ENCODE measurements at places on chromosomes 4 and X.

- no peak for DNase-seq
Observed at GRCh38 chr4:4248885-4249203, 821 bp upstream of the TMEM128 start.

- no peak for DNase-seq
Observed at GRCh38 chr4:104531390-104531789, 36.7 kb upstream of the CXXC4 start.

DNA sequence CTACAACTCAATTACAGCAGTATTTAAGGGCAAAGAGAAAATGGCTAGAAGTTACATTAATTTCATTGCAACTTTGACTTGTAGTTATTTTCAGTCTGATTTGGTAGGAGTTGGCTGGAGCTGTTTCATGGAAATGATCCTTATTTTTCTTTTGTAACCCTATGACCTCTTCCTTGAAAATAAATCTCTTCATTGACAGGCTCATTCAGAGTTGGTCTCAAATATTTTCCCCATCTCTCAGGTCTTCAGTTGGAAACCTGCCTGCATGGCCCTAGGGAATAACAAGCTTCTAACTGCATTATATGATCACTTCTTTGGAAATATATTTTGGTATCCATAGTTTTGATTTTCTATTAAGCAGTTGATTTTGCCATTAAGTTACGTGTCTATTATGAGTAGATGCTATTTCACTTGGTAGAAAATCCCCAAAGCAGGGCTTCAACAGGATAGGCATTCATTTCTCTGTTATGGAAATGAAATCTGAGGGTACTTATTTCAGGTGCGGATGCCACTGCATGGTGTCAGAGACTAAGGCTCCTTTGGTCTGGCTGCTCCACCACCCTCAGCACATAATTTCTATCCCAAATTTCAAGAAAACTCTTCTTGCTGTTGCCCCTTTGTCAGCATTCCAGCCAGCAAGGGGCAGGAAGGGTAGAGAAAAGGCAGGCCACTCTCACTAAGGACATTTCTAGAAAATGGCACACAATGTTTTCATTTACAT is 502.5 kb downstream of the SPRY1 start:
- no peak for DNase-seq

GRCh38 chr4:37757761-37758160 is 68.7 kb upstream of the PGM2 start:
- no peak for DNase-seq

GRCh38 chrX:40570346-40571093 is 10.2 kb upstream of the ATP6AP2 start:
- no peak for DNase-seq

DNA sequence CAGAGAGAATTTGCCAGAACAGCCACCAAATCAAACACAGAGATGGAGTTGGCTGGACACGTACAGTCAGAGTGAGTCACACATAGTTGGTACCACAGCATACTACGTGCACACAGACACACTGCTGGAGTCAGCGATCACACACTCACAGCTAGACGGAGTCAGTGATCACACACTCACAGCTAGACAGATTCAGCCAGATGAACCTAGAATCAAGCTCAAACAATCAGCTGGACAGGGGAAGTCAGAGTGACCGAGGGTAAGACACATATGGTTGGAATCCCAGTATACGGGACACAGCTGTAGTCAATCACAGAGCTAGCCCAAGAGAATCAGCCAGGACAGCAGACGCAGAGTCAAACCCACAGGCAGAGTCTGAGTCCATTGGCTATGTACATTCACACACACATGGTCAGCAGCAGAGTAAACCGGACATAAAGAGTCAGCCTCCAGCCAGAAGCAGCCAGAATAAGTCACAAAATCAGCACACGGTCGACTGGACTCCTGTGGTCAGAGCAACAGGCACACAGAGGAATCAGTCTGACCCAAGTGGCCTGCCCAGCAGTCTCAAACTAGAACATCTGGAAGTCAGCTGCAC is 4.6 kb downstream of the SLC38A5 start:
- DNase-seq, result peak; percentile 21

DNA sequence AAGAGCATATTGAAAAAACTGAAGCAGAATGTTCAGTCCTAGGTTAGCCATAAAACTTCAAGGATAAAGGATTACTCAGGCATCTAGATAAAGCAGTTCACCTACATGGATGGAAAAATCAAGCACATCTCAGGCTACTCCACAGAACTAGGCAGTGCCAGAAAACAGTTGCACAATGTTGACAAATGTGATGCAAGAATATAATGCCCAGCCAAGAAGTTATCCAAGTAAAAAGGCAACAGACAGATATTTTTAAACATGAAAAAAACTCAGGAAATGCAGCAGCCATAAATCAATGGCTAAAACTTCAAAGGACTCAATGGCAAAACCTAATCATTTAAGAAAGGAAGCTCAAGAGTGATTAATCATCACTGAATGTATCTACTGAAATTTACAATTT is 456.0 kb upstream of the FAM241A start:
- DNase-seq, result no peak

DNA sequence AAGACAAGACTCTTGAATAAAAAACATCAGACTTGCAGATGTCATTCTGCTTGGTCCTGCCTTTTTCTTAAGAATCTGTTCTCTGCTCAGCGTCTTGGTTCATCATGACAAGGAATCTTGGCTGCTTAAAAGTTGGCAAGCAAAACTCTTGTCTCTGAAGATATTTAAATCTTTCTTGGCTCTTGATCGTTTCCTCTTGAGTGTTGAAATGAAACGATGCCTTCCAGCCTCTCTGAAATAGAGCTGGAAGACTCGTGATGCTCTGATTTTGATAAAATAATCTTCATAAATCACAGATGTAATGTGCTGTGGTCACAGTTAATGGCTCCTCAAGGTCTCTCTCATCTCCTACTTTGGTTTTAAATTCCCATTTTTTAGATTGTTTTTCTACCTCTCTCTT is 39.9 kb upstream of the TMEM192 start:
- DNase-seq, result no peak

GRCh38 chr4:10981096-10981495 is 296.5 kb upstream of the CLNK start:
- no peak for DNase-seq

- DNase-seq, result no peak
Observed at GRCh38 chr4:26685250-26685649, 101.4 kb downstream of the TBC1D19 start.

Data from renal cortex interstitium (tissue), 15 donors.